Activated T-helper 1 cell treated with anti-CD3 and anti-CD28 coated beads, Interleukin-12 subunit alpha, Interleukin-12 subunit beta, Interleukin-2, Interleukin-4 antibody, amounts not matched to agents 30 ng/mL and 10 ng/mL and 1 ng/mL, durations not matched to agents 14 hours and 24 hours and 36 hours (primary cell): ENCODE measurements at places on chromosomes 4 and X. TPM values are rescaled to one million over a fixed set of nuclear protein-coding genes. Genes with fewer than 3 reads are reported as not detected.

The SPATA18 gene
- 0.13 and 0.27 TPM in 2 replicates for total RNA-seq

- no peak overlapping the region for H3K4me3 ChIP-seq
- no peak for DNase-seq
- H3K27ac ChIP-seq, result no peak overlapping the region
- no peaks in the 10 kb centered on the region for H3K27me3 ChIP-seq
- no peaks in the 10 kb centered on the region for H3K4me1 ChIP-seq
Measured at GRCh38 chr4:55617587-55618197, 18.4 kb downstream of the NMU start.

DNA sequence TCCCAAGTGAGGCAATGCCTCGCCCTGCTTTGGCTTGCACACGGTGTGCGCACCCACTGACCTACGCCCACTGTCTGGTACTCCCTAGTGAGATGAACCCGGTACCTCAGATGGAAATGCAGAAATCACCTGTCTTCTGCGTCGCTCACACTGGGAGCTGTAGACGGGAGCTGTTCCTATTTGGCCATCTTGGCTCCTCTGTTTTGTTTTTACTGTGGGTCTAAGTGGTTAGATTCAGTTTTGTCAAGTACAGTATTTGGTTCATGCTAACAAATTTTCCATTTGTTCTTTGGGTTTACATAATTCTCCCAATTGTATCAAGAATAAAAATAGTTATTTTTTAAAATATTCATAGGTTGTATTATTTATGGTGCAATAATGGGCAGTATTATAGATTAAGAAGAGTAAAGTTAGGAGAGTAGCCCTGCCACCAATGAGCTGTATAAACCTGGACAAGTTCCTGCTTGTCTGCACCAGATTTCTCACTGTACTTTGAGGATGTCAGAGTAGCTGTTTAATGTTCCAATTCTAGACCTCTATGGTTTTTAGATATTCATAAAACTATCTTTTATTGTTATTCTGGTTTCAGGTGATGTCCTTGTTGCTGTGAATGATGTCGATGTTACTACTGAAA is 23.4 kb downstream of the INTU start:
- H3K27ac ChIP-seq, result no peak overlapping the region
- H3K36me3 ChIP-seq, result no peaks in the 10 kb centered on the region
- no peaks in the 10 kb centered on the region for H3K4me1 ChIP-seq

The CWH43 gene
- not detected in 2 replicates for total RNA-seq

GRCh38 chr4:179095585-179096221 is 1653.5 kb upstream of the AGA start:
- H3K36me3 ChIP-seq, result no peaks in the 10 kb centered on the region
- no peaks in the 10 kb centered on the region for H3K27me3 ChIP-seq
- no peak for DNase-seq
- no peak overlapping the region for H3K4me3 ChIP-seq
- H3K27ac ChIP-seq, result no peak overlapping the region
- H3K4me1 ChIP-seq, result no peaks in the 10 kb centered on the region

DNA sequence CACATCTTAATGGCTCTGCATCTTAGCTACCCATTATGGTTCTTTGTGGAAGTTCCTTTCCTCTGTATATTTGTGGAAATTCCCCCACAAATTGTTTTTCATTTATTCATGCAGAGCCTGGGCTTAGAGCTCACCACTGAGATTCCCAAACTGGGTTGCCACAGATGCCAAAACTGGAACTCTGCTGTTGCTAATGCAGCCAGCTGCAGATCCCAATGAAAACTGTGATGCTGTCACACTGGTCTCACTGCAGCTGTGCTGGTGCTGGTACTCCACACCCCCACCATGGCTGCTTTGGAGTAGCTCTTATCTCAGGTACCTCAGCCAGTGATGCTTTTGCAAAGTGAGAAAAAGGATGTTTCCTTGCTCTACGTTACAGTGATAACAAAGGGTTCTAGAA is 87.7 kb downstream of the DCK start:
- H3K27me3 ChIP-seq, result peaks cover 14% of the 10 kb centered on the region
- no peak overlapping the region for H3K4me3 ChIP-seq
- H3K4me1 ChIP-seq, result no peaks in the 10 kb centered on the region
- H3K36me3 ChIP-seq, result no peaks in the 10 kb centered on the region
- H3K27ac ChIP-seq, result no peak overlapping the region

GRCh38 chrX:69062493-69062892 is 102.8 kb downstream of the PJA1 start:
- H3K27me3 ChIP-seq, result no peaks in the 10 kb centered on the region
- H3K4me3 ChIP-seq, result no peak overlapping the region
- DNase-seq, result no peak

The TIGD2 gene
- total RNA-seq, result 2.0 and 2.3 TPM in 2 replicates

The SPACA5 gene
- total RNA-seq, result not detected in 2 replicates

DNA sequence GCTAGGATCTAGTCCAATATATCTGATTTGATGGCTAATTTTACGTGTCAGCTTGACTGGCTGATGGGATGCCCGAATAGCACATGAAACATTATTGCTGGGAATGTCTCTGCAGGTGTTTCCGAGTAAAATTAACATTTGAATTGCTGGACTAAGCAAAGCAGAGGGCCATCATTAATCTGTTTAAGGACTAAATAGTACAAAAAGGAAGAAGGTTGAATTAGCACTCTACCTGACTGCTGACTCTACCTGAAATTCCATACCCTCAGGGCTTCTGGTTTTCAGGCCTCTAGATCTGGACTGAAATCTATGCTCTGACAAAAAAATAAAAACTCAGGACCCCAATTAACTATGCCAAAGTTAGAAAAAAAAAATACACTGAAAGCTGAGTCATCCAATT is 1021.9 kb downstream of the FAM133A start:
- no peak for DNase-seq
- H3K4me3 ChIP-seq, result no peak overlapping the region
- H3K27ac ChIP-seq, result no peak overlapping the region

The SGCB gene
- 13.9 and 14.4 TPM in 2 replicates for total RNA-seq

- H3K4me3 ChIP-seq, result no peak overlapping the region
- no peak for DNase-seq
- no peak overlapping the region for H3K27ac ChIP-seq
- no peaks in the 10 kb centered on the region for H3K36me3 ChIP-seq
- no peaks in the 10 kb centered on the region for H3K4me1 ChIP-seq
- no peaks in the 10 kb centered on the region for H3K27me3 ChIP-seq
Measured at GRCh38 chrX:147180886-147181285, 366.3 kb upstream of the CXorf51A start.
